ENCODE measurements at places on chromosomes 7 and 10.

DNA sequence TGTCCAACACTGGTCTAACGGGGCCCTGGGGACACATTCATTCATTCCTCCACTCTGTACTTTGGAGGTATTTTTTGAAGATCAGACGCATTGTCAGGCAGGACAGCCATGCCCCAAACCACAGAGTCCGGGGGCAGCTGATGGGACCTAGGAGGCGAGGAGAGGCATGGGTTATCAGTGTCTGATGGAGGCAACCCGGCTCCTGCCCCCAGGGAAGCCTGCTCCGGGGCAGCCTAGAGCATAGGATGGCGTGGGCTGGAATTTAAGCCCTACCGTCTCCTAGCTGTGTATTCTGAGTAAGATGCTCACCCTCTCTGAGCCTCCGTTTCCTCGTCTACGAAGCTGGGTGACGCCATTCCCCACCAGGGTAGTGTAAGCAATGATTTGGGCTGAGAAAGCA, 55.4 kb upstream of the ELN start:
- DNase-seq, result no peak

DNA sequence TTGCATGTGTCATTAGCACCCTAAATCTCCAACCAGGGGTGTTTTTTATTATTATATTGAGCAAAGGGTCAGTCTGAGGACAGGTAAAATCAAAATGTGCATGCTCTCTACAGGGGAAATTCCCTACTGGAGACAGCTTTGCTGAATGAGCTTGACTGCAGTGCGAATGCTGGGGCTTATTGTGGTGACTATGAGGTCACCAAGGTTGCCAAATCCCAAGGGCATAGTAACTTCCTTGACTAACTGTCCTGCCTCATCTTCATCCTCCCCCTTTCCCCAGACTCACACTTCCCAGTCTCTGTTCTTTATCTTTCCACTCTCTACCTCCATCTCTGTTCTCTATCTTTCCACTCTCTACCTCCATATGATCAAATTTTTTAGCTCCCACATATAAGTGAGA, 22.9 kb upstream of the AOC1 start:
- DNase-seq, result no peak

DNA sequence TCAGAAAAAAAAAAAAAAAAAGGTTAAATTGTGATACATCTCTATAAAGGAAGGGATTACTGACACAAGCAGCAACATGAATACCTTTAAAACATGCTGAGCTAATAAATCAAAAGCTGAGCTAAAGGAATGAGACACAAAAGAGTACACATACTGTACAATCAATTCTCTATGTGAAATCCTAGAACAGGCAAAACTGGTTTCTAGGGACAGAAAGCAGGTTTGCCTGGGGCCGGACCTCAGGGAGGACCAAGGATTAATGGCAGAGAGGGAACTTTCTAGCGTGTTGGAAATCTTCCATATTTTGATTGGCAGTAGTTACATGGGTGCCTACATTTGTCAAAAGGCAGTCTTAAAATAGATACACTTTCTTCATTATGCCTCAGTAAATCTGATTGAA, 52.5 kb downstream of the KLRG2 start:
- no peak for DNase-seq

- no peak for DNase-seq
These were observed 10.6 kb downstream of the SLC25A16 start for GRCh38 chr10:68516766-68517165.

DNA sequence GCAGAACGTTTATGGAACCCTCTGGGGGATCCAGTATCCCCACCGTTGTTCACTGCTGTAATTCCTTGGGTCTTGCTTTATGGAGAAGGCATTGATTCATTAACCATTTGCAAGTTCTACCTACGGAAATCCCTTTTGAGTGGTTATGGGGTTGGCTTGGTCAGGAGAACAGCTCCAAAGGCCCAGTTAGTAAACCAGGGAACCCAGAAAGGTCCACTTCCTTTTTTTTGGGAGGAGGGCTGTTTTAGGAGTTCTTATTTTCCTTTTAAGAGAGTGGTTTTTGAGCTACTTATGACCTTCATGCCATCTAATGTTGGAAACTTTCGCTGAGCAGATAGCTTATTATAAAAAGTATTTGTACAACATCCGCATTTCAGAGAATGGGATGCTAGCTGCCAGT, 1.3 kb downstream of the POR start:
- no peak for DNase-seq

DNA sequence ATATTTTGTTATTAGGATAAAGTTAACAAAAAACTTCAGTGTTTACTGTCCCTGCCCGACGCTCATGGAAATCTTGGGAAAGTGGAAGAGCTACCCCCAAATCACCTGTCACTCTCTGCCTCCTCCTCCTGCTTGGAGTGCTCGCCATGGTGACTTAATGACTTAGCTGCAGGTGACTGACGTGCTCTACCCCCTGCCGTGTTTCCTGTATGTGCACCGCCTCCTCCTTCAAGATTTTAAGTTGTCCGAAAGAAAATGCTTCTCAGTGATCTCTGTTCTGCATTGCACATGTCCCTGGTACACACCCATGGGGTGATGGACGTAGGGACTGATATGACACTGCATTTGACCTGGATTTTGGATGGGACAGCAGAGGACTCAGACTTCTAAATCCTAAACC, 338.8 kb upstream of the SHH start:
- DNase-seq, result no peak

DNA sequence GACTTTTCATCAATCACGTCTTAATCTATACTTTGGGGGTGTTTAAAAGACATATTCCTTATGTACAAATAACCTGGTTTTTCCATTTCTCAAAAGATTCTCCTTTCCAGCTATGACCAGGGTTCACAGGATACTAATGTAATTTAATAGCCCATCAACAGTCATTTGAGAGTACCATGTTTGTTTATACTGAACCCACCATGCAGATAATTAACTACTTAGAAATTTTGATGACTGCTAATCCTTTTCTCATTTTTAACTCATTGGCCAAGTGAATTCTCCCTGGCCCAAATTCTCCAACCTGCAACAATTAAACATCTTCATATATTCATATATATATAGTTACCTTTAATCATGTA, 28.8 kb upstream of the KMT2E start:
- no peak for DNase-seq

- DNase-seq, result no peak
These were observed 28.5 kb upstream of the ZMYND11 start for GRCh38 chr10:106740-107139.

DNA sequence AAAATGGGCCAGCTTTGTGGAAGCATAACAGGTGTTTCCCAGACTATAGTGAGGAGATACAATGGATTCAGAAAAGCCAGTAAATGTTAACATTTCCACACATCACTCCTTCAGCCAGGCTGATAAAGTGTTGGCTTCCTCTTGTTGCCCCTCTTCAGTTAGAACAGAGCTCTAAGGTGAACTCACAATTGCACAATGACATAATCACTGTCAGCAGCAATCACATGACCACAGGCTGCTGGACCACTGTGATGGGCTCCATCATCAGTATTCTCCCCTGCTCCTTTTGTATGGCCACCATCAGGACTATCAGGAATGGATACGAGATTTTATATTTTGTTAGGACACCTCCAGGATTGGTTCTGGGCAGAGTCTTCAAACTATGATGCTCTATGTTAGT, 849.4 kb upstream of the GHITM start:
- no peak for DNase-seq
